Renal cortical epithelial cell (primary cell): ENCODE measurements at places on chromosomes 1 and 21. TPM values are rescaled to one million over a fixed set of nuclear protein-coding genes. Genes with fewer than 3 reads are reported as not detected.

Gene LDLRAD1
- total RNA-seq, result not detected in 2 replicates

Gene UBL4B
- total RNA-seq, result not detected in 2 replicates

Gene ATP6V0B
- 69.4 and 178 TPM in 2 replicates for total RNA-seq

Gene CNR2
- total RNA-seq, result not detected in 2 replicates

DNA sequence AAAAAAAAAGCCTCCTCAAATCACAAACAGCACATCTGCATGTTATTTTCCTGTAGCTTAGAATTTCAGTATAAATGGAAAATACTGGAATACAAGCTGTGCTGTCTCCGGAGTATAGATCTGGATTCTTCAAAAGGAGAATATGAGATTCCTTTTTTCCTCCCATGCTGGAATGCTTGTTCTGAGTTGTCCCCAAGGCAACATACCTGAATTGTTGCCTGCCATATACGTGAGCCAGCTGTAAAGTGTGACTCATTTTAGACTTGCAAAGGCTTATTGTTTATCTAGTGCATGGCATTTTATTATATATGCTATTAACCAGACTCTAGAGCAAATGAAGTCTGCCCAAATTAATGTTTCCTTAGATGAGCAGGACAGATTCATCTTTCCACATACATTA, 95.0 kb upstream of the C1orf105 start:
- DNase-seq, result peak; percentile 86

DNA sequence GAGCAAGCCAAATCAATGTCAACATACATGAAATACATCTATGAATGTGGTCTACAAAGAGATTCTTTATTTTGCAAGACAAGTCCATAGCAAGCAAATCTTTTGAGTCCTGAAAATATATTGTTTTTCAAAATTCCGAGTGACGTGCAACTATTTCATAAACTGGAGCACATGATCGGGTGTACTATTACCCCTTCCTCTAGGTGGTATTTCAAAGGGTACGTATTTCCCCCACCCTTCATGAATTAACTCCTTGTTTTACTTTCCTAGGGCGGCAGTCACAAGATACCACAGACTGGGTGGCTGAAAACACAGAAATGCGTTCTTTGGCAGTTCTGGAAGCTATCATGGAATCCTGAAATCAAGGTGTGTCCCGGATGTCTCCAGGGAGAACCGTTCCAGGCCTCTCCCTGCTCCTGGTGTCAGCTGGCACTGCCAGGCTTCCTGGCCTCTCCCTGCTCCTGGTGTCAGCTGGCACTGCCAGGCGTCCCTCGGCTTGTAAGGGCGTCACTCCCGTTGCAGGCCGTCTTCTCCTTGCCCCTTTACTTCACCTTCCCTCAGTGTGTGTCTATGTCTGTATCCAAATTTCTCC, 55.3 kb downstream of the RIPK4 start:
- DNase-seq, result no peak

- DNase-seq, result no peak
These were observed 36.2 kb downstream of the OSBPL9 start for GRCh38 chr1:51653127-51653526.

DNA sequence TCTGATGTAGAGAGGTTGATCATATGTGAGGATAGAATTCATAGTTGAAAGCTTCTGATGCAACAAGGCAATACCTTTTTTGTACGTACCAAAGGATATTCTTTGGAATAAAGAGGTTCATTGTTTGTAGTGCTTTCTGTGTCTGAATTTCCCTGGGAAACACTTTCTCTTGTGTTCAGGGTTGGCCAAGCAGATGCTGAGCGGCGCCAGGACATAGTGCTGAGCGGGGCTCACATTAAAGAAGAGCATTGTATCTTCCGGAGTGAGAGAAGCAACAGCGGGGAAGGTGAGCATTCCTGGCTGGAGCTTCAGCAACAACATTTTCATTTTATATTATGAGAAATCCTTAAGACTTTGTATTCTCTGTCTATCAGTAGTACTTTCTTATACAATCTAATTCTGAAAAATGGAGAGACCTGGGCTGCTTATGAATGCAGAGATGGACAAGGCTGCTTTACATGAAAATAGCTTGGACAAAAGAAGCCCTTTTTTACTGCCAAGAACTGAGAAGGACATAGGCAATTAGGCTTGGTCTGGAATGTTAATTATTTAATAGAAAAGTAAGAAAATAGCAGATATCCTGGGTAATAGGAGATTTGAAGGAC, 85.2 kb downstream of the KIF1B start:
- DNase-seq, result no peak
